ENCODE measurements at places on chromosomes 4 and X.
A peak's percentile ranks its signal among the peaks of the same experiment; 100 is the strongest.

GRCh38 chr4:142475663-142476062 is 370.4 kb downstream of the INPP4B start:
- no peak for DNase-seq

GRCh38 chr4:113499696-113500095 is 261.8 kb downstream of the CAMK2D start:
- DNase-seq: no peak

- DNase-seq: no peak
Observed at GRCh38 chr4:130306566-130306965, 1210.6 kb downstream of the C4orf33 start.

GRCh38 chrX:117538178-117539089 is 578.2 kb downstream of the KLHL13 start:
- DNase-seq: no peak

GRCh38 chrX:75156531-75156945 is 455 bp upstream of the ABCB7 start:
- no peak for DNase-seq

DNA sequence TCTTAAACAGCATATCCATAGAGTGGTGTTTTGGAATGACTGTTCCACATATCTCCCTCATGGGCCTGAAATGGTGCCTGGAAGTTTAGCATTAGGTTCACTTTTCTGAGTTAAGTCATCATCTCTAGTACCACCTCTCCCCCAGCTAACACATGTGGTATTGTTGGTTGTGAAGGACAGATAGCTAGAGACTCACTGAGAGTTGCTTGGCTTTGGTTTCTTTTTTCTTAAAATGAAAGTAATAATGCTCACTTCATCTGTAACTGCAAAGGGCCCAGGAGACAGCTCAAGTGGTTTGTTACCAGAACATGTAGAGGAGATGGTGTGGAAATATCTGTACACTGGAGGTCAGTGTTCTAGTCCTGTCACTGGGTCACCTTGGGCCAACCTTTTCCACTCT is 90.9 kb downstream of the EFNB1 start:
- no peak for DNase-seq

GRCh38 chr4:85149676-85150075 is 183.2 kb upstream of the WDFY3 start:
- DNase-seq: no peak

DNA sequence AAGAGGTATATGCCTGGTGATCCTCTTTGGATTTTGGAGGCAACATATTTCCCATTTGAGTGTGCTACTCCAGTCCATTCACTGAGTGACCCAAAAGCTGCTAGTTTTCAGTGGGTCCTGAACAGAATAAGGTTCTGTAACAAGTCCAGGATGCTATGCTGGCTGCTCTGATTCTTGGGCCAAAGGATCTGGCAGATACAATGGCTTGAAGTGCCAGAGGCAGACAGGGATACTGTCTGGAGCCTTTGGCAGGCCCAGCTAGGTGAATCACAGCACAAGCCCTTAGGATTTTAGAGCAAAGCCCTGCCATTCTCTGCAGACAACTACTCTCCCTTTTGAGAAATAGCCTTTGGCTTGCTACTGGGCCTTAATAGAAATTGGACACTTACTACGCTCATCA is 40.6 kb downstream of the DCHS2 start:
- DNase-seq: no peak

- no peak for DNase-seq
Observed at GRCh38 chr4:121138039-121138825, 25.9 kb downstream of the TNIP3 start.

DNA sequence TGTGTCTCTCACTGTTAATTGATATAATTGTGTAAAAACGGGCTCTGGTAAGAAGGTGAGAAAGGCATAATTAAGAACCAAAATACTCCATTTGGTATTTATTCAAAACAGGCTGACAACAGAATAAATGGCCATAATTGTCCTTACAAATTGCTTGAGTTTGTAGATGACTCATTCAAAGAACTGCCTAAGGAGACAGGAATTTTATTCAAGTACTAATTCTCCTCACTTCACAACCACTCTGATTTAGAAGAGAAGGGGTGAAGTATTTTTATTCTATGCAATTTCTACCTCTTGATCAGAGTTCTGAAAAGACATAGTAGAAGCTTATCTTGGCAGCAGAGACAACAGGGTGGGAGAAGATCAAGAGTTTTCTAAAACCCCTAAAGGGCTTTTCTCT is 43.1 kb downstream of the ATP11C start:
- no peak for DNase-seq

DNA sequence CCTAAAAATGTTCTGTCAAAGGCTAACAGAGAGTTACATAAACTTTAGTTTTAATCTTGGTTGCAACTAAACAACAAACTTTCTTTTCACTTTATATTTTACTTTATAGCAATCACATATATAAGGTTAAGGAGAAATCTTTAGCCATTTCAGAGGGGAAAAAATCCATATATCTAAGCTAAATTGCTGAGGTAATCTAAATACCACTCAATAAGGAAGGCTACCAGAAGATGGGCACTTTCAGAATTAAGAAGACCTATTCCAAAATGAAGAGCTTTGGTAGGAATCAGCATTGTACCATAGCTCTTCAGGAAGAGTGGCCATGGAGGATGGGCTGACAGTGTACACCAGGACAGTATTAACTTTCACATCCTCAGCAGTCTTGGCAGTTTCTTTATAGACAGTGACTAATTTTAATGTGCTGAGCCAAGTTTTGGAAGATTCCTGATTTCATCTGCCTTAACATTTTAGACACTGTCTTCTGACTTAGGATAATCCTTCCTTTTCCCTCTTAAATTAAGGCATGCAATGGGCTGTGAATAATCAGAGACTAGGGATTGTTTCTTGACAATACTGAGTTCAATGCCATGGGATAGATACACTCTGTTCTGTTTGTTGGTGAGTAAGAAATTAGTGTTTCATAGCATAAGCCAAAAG is 7.1 kb downstream of the FAT4 start:
- no peak for DNase-seq

- DNase-seq: no peak
Observed at GRCh38 chr4:185933078-185933581, 121.1 kb upstream of the SORBS2 start.

DNA sequence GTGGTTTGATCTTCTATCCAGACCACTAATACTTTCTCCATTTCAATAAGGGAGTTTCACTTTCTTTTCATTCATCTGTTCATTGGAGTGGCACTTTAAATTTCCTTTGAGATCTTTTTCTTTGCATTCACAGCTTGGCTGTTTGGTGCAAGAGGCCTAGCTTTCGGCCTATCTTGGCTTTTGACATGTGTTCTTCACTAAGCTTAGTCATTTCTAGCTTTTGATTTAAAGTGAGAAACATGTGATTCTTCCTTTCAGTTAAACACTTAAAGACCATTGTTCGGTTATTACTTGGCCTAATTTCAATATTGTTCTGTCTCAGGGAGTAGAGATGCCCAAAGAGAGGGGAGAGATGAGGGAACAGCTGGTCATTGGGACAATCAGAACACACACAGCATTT is 24.3 kb downstream of the CXCL13 start:
- DNase-seq: no peak

DNA sequence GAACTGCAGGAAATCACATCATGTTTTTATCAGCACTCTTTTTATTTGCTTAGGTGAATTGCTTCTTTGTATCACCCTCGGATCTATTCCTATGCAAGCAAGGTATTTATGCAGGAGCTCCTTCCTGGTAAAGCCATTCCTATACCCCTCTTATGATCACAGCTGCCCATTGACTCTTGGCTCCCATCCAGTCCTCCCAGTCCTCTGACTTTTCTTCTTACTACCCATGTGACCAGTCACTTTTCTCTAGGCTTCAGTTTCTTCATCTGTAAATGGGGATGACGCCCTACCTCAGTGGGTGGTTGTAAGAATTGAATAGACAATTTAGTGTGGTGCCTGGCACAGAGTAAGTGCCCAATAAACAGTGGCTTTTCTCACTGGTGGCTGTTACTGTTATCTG is 144.9 kb downstream of the FHIP1A start:
- DNase-seq: no peak

DNA sequence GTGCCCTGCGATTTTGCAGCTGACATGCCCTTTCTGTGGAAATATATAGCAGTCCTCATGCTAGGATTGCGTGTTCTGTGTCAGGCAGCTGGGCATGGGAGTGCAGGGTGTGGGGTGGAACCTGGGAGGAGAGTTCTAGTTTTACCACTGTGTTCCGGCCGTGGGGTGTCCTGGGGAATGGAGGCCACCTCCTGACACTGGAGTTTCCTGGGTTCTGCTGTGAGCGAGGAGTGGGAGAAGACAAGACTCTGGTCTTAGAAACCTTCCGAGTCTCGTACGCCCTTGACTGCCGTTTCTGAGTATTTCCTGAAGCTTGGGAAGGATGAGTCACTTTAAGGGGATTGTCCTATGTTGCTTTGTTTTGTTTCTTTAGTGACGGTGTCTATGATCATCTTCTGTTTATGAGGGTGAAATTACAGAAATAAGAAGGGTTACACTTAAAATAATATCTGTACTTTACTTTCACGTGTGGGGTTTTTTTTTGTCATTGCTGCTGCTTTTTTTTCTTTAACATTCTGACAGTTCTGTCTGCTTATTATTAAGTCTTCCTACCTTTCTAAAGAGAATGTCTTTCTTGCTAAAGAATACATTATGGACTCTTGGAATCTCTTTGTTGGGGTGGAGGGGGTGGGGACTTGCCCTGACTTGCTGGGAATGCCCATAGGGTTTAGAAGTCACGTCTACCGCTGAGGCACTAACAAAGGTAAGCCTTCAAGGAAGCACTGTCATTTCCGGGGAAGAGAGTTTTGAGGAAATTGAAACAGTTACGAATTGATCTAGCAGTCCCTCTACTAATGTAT is 19.1 kb downstream of the CD99 start:
- DNase-seq: peak; percentile 24

- no peak for DNase-seq
Observed at GRCh38 chr4:73051625-73052024, 17.9 kb downstream of the COX18 start.

DNA sequence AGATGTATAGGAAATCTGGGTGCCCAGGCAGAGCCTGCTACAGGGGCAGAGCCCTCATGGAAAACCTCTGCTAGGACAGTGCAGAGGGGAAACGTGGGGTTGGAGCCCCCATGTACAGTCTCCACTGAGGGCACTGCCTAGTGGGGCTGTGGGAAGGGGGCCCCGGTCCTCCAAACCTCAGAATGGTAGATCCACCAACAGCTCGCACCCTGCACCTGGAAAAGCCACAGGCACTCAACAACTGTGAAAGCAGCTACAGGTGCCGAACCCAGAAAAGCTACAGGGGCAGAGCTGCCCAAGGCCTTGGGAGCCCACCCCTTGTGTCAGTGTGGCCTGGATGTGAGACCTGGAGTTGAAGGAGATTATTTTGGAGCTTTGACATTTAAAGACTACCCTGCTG is 5.4 kb upstream of the XPNPEP2 start:
- DNase-seq: no peak

DNA sequence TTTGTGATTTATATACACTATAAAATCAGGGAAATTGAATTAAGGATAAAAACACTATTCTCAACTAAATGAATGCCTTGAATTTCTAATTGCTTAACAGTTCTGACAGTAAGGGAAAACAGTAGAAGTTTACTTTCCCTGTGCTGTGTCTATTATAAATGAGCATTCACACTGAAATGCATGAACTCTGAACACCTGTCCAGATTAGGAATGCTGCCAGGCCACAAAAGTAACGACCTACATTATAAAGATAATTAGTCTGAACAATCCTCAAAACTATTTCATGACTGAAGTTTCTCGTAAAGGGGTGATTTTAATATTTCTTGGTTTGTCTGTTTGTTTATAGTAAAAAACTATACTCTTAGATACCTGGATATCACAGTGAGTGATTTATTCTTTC is 2.0 kb downstream of the NDST3 start:
- no peak for DNase-seq

- no peak for DNase-seq
Observed at GRCh38 chr4:81260443-81261101, 45.5 kb upstream of the PRKG2 start.

DNA sequence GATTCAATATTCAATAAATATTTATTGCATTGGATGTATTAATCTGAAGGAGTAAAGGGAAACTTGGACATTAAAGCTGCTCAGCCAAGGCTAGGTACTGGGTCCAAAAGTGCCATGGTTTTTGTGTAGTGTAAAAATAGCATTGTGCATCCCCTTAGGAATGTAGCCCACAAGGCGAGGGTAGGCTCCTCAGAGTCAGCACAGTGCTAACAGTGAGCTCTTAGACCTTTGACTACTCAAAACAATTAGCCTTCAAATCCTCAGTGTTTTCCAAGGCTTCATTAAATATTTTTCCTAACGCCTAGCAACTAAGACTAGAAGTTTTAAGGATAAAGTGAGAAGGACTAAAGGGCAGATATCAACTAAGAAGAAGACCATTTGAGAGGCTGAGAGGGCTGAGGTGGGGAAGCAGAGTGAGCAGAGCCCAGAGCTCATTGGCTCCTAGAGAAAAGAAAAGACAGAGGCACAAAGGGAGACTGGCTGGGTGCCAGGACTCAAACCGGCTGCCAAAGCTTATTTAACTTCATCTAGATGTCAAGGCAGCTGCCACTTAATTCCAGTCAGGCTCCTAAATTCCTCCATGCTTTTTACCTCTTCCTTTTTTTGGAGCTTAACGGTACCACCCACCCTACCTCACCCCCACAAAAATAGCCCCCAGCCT is 17.0 kb downstream of the PRKG2 start:
- DNase-seq: no peak

DNA sequence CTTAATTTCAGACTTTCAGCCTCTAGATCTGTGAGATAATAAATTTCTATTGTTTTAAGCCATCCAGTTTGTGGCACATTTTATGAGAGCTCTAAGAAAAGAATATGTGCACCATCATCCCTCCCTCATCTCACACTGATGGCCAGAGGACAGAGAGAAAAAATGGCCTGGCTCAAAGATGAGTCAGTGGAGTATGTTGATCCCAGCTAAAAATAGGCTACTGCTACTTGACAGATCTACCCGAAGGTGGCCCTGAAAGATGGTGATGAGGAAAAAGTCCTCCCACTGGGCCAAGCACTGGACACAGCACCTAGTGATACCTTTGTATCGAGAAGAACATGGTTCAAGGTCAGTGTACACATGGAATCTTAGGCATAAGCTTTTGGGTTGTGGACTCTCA is 38.2 kb upstream of the DCTD start:
- no peak for DNase-seq

DNA sequence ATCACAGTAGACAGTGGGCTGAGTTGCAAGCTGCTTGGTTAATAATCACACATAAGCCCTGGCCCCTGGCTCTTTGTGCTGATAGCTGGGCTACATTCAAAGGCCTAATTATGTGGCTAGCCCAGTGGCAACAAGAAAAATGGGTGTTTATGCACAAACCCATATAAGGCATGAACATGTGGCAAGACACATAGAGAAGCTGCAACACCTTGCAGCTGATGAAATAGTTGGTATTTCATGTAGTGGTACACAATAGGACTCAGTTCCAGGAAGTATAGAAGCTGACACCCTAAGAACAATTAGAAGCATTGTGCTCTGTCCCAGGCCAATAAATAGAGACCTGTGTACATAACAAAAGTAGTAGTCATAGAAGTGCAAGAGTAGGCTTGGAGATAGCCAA is 14.6 kb upstream of the ZNF630 start:
- DNase-seq: no peak

GRCh38 chr4:168852933-168853713 is 156.9 kb downstream of the CBR4 start:
- DNase-seq: no peak

Data from activated T-helper 1 cell treated with anti-CD3 and anti-CD28 coated beads, Interleukin-2, amount 50 U/mL, for 16 hours (primary cell).